ENCODE measurements at places on chromosomes 3 and 15.

DNA sequence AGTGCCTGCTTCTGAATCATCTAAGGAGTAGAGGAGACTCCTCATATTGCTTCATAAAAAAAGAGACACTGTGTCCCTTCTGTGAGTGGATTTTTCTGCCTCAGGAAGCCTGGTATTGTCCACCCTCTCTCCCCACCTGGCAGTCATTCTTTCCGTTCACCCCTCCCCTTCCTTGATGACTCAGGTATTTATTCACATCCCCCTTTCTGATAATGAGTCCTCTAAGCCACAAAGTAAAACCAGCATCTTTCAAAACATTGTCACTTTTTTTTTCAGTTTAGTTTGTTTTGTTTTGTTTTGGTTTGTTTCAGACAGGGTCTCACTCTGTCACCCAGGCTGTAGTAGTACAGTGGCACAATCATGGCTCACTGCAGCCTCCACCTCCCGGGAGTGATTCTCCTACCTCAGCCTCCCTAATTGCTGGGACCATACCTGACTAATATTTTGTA is 65.2 kb upstream of the UBE2E1 start:
- no peak for DNase-seq

GRCh38 chr3:139463466-139463865 is 12.8 kb downstream of the RBP2 start:
- DNase-seq: no peak

- DNase-seq: no peak
Observed at GRCh38 chr15:25184356-25185155, 229.8 kb downstream of the SNRPN start.

- no peak for DNase-seq
Observed at GRCh38 chr15:60407415-60407805, 9.6 kb upstream of the ANXA2 start.

- no peak for DNase-seq
Observed at GRCh38 chr3:157533298-157534070, 30.3 kb upstream of the VEPH1 start.

DNA sequence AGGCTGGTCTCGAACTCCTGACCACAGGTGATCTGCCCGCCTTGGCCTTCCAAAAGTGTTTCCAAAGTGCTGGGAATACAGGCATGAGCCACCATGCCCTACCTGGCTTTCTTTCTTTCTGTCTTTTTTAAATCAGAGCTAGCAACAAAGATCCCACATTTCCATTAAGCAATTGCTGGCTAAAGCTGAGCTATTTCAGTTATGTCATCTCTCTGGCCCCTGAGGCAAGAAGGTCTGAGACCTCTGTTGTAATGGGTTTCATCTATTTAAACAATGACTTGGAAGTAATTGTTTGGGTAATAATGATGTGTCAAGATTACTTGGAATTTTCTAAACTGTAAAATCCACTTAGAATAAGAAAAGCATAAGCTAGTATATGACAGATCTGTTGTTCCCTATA is 30.2 kb upstream of the CRBN start:
- DNase-seq: no peak

DNA sequence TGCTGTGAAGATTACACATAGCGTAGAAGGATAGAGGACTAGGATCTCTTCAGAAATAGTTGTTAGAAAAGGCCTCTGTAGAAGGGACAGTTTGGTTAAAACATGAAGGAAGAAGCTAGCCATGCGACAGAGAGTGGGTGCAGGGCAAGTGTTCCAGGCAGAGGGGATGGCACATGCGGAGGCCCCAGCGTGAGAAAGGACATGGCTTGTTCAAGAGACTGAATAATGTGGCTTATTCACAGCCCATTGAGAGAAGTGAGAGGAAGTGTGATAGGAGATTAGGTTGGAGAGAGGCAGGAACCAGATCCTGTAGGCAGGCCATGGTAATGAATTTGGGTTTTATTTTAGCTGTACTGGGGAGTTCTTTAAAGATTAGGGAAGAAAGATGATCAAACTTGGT is 56.4 kb downstream of the NEO1 start:
- DNase-seq: no peak

DNA sequence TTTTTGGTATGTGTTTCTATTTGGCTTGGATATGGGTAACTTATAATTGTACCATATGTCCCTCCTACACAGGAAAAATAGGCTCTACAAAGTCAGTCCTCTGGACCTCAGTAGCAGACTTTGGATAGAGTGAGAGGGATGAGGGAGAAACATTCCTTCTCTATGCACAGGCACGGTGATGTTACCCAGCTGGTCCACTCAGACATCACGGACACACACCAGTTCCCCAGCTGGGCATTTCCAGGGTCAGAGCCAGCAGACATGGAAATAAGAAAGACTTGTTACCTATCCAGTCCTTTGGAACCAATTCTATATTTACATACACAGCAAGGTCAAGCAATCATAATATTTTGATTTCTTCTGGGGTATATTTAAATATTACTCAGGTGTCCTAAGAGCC is 433.1 kb upstream of the KCNMB2 start:
- DNase-seq: no peak

GRCh38 chr15:38650384-38650783 is 85.8 kb upstream of the RASGRP1 start:
- no peak for DNase-seq

GRCh38 chr3:168251371-168251770 is 155.6 kb upstream of the GOLIM4 start:
- DNase-seq: no peak

GRCh38 chr15:76335307-76336253 is 993 bp upstream of the ISL2 start:
- no peak for DNase-seq

DNA sequence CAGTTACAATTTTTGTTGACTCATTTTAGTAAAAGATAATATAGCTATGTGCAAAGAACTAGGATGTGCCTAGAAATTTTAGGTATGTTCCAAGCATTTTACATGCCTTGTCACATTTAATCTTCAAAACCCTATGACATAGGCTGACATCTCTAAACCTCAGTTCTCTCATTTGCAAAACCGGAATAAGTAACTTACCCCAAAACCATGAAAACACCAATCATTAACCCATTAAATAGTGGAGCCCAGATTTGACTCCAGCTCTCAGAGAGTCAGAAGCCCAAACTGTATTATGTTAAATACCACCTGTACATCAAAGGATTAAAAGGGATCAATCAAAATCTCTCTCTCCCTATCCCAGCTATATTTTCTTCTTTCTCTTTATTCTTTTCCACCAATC is 36.6 kb downstream of the GSK3B start:
- DNase-seq: no peak

DNA sequence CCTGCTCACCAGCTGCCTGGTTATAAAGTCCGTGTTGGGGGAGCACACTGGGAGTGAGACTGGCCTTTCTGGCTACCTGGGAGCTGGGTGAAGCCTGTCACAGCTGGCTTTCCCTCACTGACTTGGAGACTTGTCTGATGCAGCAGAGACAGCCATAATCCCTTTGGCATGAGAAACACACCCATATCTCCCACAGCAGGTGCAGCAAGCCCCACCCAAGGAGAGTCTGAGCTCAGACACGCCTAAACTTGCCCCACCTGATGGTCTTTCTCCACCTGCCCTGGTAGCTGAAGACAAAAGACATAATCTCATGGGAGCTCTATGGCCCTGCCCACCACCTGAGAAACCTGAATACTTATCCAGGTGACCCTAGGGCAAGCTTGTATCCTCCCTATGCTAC is 54.8 kb downstream of the NMD3 start:
- peak; percentile 88 for DNase-seq

- no peak for DNase-seq
Observed at GRCh38 chr15:76196269-76197231, 114.7 kb downstream of the ETFA start.

DNA sequence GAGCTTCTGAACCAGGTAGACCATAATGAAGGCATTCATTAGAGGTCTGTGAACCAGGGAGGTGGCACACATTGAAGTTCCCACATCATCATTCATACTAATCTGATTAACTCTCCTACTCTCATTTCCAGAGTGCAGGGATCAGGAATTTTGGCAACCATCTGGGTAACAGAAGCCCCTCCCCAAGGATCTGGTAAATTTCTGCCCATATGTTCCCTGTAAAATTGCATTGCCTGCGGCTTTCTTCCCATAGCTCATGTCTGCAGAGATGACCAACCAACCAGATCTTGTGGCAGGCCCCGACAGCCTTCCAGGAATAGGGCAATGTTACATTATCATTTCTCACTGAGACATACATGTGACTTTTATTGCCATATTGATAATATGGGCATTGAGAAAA is 111.4 kb upstream of the CHL1 start:
- DNase-seq: no peak

GRCh38 chr15:40340740-40341400 is at the start of gene CCDC9B:
Gene CCDC9B (minus strand): TSS chr15:40340939. CDS start chr15:40340819, 120 bp downstream.
- peak; percentile 86 for DNase-seq

DNA sequence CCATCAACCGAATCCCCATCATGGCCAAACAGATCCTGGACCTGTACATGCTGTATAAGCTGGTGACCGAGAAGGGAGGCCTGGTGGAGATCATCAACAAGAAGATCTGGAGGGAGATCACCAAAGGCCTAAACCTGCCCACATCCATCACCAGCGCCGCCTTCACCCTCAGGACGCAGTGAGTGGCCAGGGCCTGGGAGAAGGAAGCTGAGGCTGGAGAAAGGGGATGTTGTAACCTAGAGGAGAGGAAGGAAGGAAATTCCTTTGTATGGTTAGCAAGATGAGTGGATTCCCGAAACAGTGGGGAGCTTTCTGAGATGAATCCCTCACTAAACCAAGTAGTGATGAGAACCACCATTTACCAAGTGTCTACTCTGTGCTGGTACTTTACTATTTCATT is 25.8 kb upstream of the CLK3 start:
- no peak for DNase-seq

DNA sequence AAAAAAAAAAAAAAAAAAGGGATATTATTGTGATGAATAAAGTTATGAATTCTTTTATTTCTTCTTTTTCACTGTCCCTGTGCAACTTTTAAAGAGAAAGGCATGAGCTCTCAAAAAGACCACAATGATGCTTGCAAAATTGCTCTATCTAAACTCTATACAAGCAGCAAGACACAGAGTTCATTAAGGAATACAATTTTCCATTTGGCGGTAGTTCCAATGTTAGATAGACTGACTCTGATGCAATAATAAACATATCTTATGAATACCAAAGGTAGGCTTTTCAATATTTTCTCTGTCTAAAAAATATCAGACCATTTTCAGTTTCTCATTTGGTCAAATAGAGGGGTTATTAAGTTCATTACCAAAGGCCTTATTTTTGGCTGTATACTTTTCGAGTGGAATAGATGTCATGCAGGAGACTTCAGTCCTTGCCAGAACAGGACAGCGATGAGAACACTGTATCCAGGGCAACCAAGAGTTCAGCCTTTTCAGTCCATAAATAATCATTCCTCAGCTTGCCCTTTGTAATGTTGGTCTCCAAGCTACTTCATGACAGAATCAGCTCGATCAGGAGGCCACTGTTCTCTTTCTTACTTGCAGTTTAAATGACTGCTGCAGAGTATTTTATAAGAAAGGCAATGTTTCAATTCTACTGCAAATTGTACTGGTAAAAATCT is 162.9 kb upstream of the FAM3D start:
- DNase-seq: no peak

DNA sequence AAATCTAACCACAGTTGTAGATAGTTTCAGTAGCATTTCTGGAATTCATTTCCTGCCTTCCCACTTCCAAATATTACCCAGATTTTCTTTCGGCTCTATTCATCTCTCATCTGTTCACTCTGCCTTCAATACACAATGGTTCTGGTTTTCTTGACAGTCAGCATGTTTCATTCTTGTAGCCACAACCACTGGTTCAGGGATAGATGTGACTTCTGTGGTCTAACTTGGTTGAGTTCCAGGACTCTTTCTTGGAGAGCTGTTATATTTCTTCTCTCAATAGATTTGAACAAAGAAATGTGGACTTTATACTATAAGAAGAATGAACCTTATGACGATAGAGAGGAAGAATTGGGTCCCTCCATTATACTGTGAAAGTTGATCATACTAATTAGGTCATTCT is 228.8 kb downstream of the NSUN3 start:
- no peak for DNase-seq

DNA sequence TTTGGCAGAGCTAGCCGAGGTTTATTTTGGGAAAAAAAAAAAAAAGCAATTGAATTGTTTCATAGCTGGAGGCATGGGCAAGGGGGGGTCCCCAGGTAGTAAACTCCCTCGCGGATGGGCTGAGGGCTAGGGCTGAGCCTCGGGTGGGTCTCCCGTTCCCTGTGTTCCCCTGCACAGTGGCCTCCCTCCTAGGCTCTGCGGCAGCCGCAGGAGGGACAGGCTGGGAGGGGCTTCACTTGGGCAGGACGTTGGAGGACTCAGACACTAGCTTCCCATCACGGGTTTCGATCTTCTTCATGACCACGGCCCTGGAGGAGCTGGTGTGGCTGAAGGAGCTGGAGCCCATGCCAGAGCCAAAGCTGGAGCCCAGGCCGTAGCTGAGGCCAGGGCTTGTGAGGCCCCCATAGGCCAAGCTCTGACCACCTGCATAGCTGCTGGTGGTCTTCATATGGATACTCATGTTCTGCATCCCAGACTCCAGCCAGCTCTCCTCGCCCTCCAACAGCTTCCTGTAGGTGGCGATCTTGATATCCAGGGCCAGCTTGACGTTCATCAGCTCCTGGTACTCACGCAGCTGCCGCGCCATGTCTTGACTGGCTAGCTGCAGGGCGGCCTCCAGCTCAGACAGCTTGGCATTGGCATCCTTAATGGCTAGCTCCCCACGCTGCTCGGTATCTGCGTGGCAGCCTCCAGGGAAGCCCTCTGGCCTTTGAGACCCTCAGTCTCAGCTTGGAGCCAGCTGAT is 64.0 kb upstream of the CDAN1 start:
- no peak for DNase-seq

DNA sequence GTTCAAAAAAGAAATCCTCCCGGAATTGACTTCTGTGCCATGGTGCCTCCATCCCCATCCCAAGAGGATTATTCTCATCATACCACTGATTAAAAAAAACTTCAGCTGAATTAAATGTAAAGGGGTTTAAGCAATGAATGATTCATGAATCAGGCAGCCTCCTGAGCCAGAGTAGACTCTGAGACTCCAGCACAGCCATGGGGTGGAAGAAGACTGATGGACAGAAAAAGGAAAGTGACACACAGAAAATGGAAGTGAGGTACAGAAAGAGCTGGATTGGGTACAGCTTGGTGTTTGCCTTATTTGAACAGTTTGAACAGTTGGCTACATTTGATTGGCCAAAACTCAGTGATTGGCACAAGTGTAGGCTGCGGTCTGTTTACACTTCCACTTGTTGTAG is 224.8 kb upstream of the ATP10A start:
- no peak for DNase-seq

GRCh38 chr3:168331756-168332155 is 236.0 kb upstream of the GOLIM4 start:
- no peak for DNase-seq

DNA sequence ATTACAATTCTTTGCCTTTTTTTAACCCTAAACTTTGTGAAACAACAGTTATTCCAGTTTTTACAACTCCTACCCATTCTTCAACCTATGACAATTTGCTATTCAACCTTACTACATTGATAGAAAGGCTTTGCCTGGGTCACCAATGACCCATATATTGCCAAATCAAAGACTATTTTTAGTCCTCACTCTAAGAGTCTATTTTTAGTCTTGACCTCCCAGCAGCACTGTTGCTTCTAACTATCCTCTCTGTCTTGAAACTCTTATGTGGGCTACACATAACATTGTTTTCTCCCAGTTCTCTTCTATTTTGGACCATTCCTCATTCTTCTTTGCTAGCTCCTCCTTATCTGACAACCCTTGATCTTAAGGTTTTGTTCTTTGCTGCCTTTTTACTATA is 71.4 kb downstream of the C3orf80 start:
- no peak for DNase-seq

- DNase-seq: no peak
Observed at GRCh38 chr3:129732200-129732876, 125.9 kb upstream of the PLXND1 start.

GRCh38 chr15:63370764-63371163 is 10.9 kb downstream of the CA12 start:
- DNase-seq: peak; percentile 68
